Small intestine (tissue), 16 donors: ENCODE measurements at places on chromosomes 12 and 14. TPM values are rescaled to one million over a fixed set of nuclear protein-coding genes. Genes with fewer than 3 reads are reported as not detected.

The RAPGEF3 gene
- polyA plus RNA-seq = 19.8 TPM

The PIK3C2G gene
- polyA plus RNA-seq = 4.9 TPM

The OR6C75 gene
- polyA plus RNA-seq = not detected

The OTOGL gene
- 0.44 TPM for polyA plus RNA-seq

The TSHR gene
- 0.12 TPM for polyA plus RNA-seq

The SCNN1A gene
- 14.4 TPM for polyA plus RNA-seq

The KANSL2 gene
- polyA plus RNA-seq = 23.5 TPM

The DYRK2 gene
- 65.0 TPM for polyA plus RNA-seq

The CLEC4A gene
- polyA plus RNA-seq = 0.79 TPM

The TMEM52B gene
- not detected for polyA plus RNA-seq

The BCL2L14 gene
- polyA plus RNA-seq = 29.3 TPM

The C14orf132 gene
- 0.45 TPM for polyA plus RNA-seq

The CYP27B1 gene
- polyA plus RNA-seq = 1.4 TPM

The LBHD2 gene
- not detected for polyA plus RNA-seq

The CCDC197 gene
- not detected for polyA plus RNA-seq

The OR4K13 gene
- polyA plus RNA-seq = not detected

The OASL gene
- 2.2 TPM for polyA plus RNA-seq

The PPP4R4 gene
- 0.13 TPM for polyA plus RNA-seq

The TAS2R9 gene
- polyA plus RNA-seq = not detected

The TTC7B gene
- polyA plus RNA-seq = 5.7 TPM

The SSTR1 gene
- polyA plus RNA-seq = 8.9 TPM

The KRT85 gene
- polyA plus RNA-seq = not detected

The VDR gene
- polyA plus RNA-seq = 61.0 TPM

The NTF3 gene
- 1.6 TPM for polyA plus RNA-seq

The GDF3 gene
- not detected for polyA plus RNA-seq
